Activated naive CD8-positive, alpha-beta T cell treated with anti-CD3 and anti-CD28 coated beads for 36 hours (primary cell): ENCODE measurements at places on chromosomes 3 and 15.
A peak's percentile ranks its signal among the peaks of the same experiment; 100 is the strongest.

- peak; percentile 92 for DNase-seq
These were observed at the start of gene CSNK1G1 for GRCh38 chr15:64355944-64356709. Gene CSNK1G1 (minus strand): TSS chr15:64356173. CDS start chr15:64300499, 55,674 bp downstream.

- no peak for DNase-seq
These were observed 41.1 kb upstream of the UBE2E2 start for GRCh38 chr3:23161896-23162570.

DNA sequence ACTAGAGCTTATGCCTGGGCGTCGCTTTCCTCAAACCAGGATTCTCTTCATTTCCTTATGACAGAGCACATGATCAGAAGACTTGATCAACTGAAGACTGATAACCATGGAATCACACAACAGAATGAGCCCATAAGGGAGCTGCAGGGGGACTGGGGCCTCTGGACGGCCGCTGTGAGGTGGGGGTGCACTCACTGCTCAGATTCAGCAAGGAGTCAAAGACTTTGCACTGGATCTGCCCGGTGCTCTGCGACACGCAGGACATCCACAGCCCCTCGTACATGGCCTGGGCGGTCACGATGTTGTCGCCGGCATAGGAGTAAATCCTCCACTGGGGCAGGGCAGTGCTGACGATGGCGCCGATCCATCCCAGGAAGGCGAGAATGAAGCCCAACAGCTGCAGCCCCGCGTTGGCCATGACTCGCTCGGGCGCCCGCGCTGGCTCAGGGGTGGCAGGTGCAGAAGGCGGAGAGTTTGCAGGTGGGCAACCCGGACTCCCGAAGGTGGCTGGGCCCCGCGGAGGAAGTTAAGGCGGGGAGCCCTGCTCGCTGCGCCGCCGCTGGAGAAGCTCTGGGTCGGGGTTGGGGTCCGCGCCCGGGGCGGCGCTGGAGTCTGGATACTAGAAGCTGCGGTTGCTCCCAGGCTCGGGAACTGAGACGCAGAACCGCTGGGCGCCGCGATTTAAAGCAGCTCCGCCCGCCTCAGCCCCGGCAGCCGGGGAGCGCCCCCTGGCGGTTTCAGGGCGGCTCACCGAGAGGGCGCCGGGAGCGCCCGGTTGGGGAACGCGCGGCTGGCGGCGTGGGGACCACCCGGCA, at the start of gene CLDN1:
Gene CLDN1 (minus strand): TSS at position 658 of the 815 bp plus-strand sequence. CDS start 240 bp downstream, at position 418.
- DNase-seq: peak; percentile 80

- DNase-seq: no peak
These were observed 120.6 kb downstream of the PPM1L start for GRCh38 chr3:160876643-160877042.

- DNase-seq: no peak
These were observed 150.1 kb downstream of the RAB11A start for GRCh38 chr15:66019368-66019767.

- no peak for DNase-seq
These were observed 21.8 kb downstream of the DNASE1L3 start for GRCh38 chr3:58188921-58189451.
